CD4-positive, CD25-positive, alpha-beta regulatory T cell (primary cell): ENCODE measurements at places on chromosomes 2 and 18. TPM values are rescaled to one million over a fixed set of nuclear protein-coding genes. Genes with fewer than 3 reads are reported as not detected.
A peak's percentile ranks its signal among the peaks of the same experiment; 100 is the strongest.

TBR1 gene
- 0.32 TPM for total RNA-seq

FAM237A gene
- not detected for total RNA-seq

DNA sequence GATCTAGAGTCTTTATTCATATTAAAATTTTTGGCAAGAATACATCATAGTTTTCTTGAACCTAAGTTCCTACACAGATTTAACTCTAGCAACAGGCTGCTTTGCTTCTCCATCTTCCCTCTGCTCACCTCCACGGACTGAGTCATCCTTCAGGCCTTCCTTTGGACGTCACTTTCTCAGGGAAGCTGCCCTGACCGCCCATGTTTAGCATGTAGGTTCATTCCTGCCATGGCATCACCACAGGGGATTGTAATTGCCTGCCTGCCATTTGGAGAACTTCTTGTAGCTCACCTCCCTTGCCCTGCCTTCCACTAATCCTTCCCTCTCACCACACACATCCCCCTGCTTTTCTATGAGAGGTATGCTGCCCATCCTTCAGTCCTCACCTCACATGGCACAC is 43.9 kb upstream of the B3GNT2 start:
- H3K4me3 ChIP-seq = no peak overlapping the region
- H3K36me3 ChIP-seq = no peaks in the 10 kb centered on the region
- no peak overlapping the region for H3K27ac ChIP-seq

DNA sequence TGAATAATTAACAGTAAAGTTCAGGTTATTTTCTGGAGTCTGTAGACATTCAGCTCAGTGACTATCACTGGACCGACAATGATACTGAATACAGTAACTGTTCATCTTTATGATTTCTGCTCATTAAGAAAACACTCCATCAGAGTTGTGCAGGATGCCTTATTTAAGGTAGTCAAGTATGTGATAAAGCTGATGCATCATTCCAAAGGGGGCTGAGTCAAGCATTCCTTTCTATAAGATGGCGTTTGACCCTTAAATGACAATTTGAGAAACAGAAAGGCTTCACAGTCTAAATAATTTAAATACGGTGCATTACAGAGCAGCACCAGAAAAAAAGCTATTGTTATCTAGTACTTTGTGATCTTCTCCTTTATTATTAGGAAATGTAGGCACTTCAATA is 131.1 kb downstream of the CDH2 start:
- H3K4me1 ChIP-seq = no peaks in the 10 kb centered on the region
- no peak overlapping the region for H3K27ac ChIP-seq
- H3K36me3 ChIP-seq = no peaks in the 10 kb centered on the region
- no peak overlapping the region for H3K4me3 ChIP-seq

DNA sequence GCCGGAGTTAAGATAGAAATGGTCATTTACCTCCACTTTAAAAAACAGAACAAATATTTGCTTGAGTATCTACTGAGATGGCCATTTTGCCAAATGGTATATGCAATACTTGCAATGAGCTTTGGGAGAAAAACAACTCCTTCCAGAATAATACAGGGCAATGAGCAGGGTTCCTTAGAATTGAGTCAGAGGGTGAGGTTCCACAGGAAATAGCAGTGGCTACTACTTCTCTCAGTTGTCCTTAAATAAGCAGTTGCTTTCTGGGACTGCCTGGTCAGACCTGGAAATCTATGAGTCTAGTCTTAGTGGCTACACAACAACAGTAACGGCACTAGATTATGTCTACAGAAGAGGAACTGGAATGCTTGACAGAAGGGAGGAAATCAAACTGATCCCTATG is 80.9 kb upstream of the CCDC85A start:
- H3K4me1 ChIP-seq = no peaks in the 10 kb centered on the region
- DNase-seq = no peak
- no peaks in the 10 kb centered on the region for H3K27me3 ChIP-seq
- H3K27ac ChIP-seq = no peak overlapping the region
- H3K36me3 ChIP-seq = no peaks in the 10 kb centered on the region

DNA sequence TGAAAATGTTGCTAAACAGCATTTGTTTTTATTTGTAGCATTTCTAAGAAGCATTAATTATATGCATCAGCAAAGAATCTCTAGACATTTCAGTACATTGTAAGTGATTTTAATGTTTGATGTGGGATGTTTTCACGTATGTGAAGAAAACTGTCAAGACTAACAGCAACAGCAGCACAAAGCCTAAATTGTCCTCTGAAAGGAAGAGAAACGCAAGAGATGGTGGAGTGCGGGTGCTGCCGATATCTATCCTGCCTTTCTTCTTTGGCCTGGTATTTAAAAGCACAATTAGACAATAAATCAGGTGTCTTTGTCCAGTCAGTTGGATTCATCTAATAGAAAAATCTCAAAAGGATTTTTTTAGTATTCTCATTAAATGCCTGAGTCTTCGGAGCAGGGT is 3.1 kb downstream of the TWIST2 start:
- no peaks in the 10 kb centered on the region for H3K4me1 ChIP-seq
- H3K36me3 ChIP-seq = no peaks in the 10 kb centered on the region
- peaks cover 19% of the 10 kb centered on the region for H3K27me3 ChIP-seq
- no peak overlapping the region for H3K27ac ChIP-seq
- DNase-seq = no peak
- H3K4me3 ChIP-seq = no peak overlapping the region

DNA sequence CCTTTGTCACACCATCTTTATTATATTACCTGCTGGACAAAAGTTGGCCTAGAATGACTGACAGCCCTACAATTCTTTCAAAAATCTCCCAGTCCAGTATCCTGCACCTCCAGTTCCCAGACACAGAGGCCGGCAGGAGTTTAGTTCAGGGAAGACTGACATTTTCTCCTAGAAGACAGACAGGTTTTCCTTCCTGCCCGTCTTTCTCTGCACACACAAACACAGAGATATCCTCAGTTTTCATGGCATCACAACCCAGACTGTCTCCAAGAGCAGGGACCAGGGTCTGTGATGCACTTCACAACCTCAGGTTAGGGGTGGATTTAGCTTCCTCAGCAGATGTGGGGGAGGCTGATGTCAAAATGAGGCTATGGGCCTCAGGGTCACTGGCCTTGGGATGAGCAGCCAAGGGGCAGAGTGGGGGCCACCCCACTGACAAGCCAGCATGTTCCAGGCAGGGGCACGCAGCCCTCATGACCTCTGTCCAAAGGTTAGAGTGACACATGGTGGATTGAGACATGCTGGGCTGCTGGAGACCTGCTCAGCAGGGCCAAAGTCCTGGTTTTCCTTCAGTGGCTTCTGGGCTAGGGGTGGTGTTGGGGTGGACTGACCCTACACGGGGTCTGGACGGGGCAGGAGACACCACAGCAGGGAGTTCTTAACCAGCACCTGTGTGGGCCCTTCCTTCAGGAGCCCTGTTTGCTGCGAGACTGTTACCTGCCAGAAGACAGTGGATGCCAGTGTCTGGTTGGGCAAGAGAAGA is 70.5 kb downstream of the SFXN5 start:
- no peak for DNase-seq
- H3K27me3 ChIP-seq = no peaks in the 10 kb centered on the region
- no peaks in the 10 kb centered on the region for H3K36me3 ChIP-seq
- H3K27ac ChIP-seq = no peak overlapping the region

CHST9 gene
- total RNA-seq = not detected

DNA sequence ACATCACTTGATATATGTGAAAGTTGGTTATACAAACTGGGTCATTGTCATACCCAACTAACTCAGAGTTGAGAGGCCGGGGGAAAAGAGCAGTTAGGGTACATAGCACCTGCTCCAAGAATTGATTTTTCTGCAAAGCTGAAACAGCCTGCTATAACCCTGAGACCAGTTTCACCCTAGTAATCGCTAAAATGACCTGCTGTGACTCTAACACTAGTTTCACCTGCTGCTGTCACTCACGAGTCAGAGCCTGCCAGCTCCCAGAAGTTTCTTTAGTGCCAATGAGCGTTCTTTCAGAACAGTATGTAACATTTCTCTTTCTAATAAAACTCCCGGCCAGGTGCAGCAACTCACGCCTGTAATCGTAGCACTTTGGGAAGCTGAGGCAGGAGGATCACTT is 28.0 kb downstream of the SRSF7 start:
- H3K27ac ChIP-seq = peak overlapping the region; percentile 75
- no peak for DNase-seq
- H3K36me3 ChIP-seq = peaks cover 4% of the 10 kb centered on the region
- H3K4me3 ChIP-seq = peak overlapping the region; percentile 68

- peaks cover 24% of the 10 kb centered on the region for H3K36me3 ChIP-seq
- H3K27me3 ChIP-seq = no peaks in the 10 kb centered on the region
- no peak for DNase-seq
- H3K4me3 ChIP-seq = no peak overlapping the region
- H3K27ac ChIP-seq = no peak overlapping the region
Measured at GRCh38 chr18:50947899-50948298, 19.9 kb upstream of the ELAC1 start.

GRCh38 chr2:240622060-240622411 is 3.2 kb upstream of the GPR35 start:
- no peak overlapping the region for H3K4me3 ChIP-seq
- H3K36me3 ChIP-seq = no peaks in the 10 kb centered on the region
- H3K27me3 ChIP-seq = no peaks in the 10 kb centered on the region

DNA sequence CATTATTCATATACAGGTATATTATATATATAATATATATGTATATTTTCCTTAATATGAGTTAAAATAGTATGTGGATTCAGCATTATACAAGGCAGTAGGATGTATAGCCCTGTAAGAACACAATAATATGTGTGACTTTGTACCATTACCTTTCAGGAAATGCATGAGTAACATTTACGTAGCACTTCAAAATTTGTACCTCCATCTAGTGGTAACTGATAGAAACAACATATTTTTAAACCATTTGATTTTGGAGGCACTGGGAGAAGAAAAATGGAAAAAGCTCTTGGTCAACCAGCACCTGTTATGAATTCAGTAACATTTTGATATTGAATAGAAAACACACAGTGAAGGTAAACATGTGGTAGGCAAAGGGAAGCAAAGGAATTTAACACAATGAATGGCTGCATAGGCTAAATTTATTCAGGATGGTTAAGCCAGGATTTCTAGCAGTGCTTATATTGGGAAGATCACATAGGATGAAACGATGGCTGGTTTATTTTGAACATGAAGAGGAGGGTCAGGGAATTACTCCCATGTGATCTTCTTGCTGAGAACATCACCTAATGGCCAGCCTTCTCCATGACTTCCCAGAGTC is 565.5 kb downstream of the CCDC85A start:
- H3K36me3 ChIP-seq = no peaks in the 10 kb centered on the region
- no peak for DNase-seq
- no peaks in the 10 kb centered on the region for H3K4me1 ChIP-seq
- H3K4me3 ChIP-seq = no peak overlapping the region
- no peaks in the 10 kb centered on the region for H3K27me3 ChIP-seq
